Astrocyte (in vitro differentiated cells and primary cell): ENCODE measurements at places on chromosomes 11 and 22.

DNA sequence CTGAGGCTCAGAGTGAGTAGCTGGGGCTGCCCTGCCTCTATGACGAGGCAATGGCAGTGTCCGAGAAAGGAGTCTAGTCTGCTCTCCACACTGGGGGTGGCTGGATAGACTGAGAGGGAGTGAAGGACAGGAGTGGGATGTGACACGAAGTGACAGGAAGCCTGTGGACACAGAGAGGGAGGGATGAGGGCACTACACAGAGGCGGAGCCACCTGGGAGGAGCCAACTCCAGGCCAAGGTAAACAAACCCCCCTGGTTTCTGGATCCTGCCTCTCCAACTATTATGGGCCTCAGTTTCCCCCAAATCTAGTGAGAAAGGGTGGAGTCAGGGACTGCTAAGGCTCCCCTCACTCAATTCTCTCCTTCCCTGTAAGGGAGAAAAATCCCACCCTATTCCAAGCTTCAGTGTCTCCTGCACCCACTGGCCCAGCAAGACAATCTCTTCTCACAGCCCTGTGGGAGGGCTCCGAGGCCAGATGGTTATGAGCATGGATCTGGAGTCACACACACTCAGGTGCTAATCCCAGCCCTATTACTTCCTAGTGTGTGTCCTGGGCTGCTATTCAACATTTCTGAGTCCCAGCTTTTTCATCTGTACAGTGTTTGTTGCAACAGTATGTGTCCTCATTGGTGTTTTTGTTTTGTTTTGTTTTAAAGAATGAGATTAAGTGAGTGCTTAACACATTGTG, 24.9 kb downstream of the ASPHD2 start:
- no peak for DNase-seq
- peaks cover 7% of the 10 kb centered on the region for H3K36me3 ChIP-seq
- no peaks in the 10 kb centered on the region for H3K27me3 ChIP-seq
- H3K4me3 ChIP-seq = no peak overlapping the region
- no peak overlapping the region for H3K27ac ChIP-seq

- H3K4me1 ChIP-seq = no peaks in the 10 kb centered on the region
- H3K36me3 ChIP-seq = no peaks in the 10 kb centered on the region
- DNase-seq = no peak
- H3K27me3 ChIP-seq = no peaks in the 10 kb centered on the region
- H3K4me3 ChIP-seq = no peak overlapping the region
Measured at GRCh38 chr22:50316114-50317065, 8.9 kb upstream of the PLXNB2 start.

GRCh38 chr11:69075421-69076128, 26.8 kb downstream of the TPCN2 start:
- no peaks in the 10 kb centered on the region for H3K27me3 ChIP-seq
- no peaks in the 10 kb centered on the region for H3K36me3 ChIP-seq
- peaks cover 29% of the 10 kb centered on the region for H3K4me1 ChIP-seq
- peak overlapping the region; percentile 6 for H3K4me3 ChIP-seq

- H3K4me1 ChIP-seq = no peaks in the 10 kb centered on the region
- no peak for DNase-seq
- no peak overlapping the region for H3K27ac ChIP-seq
- H3K4me3 ChIP-seq = no peak overlapping the region
- no peaks in the 10 kb centered on the region for H3K36me3 ChIP-seq
Measured at GRCh38 chr11:27039873-27040272, 742 bp upstream of the BBOX1 start.

DNA sequence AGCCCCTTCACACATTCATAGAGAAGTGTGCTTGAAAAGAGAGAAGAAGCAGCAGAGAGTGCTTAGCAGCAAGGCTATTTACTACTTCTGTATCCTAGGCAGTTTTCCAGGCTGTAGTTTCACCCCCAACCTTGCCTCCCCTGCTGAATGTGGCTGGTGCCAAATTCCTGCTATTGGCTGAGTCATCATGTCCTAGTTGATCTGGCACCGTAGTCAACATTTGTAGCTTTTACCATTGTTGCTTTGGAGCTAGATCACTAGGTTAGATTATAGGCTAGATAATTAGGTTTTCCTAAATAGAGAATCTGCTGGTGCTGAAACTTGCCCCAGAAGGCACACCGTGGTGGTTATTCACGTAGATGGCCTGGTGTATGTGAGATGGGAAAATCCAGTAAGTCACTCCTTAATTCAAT, 32.7 kb downstream of the ARHGAP42 start:
- peak; percentile 87 for DNase-seq
- H3K4me1 ChIP-seq = peaks cover 14% of the 10 kb centered on the region
- H3K27me3 ChIP-seq = no peaks in the 10 kb centered on the region
- peak overlapping the region; percentile 41 for H3K27ac ChIP-seq
- no peak overlapping the region for H3K4me3 ChIP-seq

DNA sequence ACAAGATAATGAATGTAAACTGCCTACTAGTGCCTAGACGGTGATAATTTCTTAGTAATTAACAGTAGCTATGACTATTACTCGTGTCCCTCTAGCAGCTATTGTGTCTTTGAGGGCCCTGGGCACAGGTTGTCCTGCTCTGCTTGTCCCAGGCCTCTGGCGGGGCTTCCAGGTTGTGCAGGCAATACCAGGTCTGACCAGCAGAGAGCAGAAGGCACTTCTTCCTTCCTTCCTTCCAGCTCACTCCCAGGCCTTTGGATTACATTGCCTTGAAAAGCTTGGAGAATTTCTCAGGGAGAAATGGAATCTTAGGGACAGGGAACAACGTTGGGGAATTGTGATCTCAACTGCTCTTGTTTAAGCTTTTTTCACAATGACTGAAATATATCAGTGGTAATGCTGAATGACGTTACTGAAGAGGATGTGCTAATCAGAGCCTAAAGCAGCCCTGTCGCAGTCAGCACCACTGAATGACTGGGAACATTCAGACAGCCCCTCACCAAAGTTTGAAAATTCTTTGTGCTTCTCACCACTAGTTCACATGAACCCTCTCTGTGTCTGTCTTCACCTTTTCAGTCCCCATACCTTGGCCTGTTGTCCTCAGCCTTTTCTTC, 8.4 kb upstream of the CCKBR start:
- no peak overlapping the region for H3K27ac ChIP-seq
- H3K4me3 ChIP-seq = no peak overlapping the region
- no peaks in the 10 kb centered on the region for H3K36me3 ChIP-seq
- DNase-seq = peak; percentile 35
- peaks cover 6% of the 10 kb centered on the region for H3K27me3 ChIP-seq
- H3K4me1 ChIP-seq = no peaks in the 10 kb centered on the region

DNA sequence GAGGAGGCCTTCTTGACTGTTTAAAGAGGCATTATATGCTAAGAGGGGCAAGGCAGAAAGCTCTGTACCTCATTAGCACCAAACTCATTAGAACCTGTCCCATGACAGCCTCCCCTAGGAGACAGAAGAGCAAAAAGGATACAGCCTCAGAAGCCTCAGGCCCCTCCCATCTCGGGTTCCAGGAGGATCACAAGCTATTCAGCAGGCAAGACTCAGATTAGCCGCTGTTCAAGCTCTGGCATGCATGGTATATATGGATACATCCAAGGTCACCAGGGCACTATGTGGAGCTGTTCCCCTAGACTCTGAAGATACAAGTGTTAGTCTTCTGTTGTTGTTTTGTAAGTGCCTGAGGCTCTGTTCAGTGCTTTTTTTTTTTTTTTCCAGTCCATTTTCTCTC, 32.1 kb downstream of the ATXN10 start:
- no peak for DNase-seq
- no peaks in the 10 kb centered on the region for H3K27me3 ChIP-seq
- H3K36me3 ChIP-seq = peaks cover 44% of the 10 kb centered on the region
- no peak overlapping the region for H3K27ac ChIP-seq
- H3K4me3 ChIP-seq = no peak overlapping the region

DNA sequence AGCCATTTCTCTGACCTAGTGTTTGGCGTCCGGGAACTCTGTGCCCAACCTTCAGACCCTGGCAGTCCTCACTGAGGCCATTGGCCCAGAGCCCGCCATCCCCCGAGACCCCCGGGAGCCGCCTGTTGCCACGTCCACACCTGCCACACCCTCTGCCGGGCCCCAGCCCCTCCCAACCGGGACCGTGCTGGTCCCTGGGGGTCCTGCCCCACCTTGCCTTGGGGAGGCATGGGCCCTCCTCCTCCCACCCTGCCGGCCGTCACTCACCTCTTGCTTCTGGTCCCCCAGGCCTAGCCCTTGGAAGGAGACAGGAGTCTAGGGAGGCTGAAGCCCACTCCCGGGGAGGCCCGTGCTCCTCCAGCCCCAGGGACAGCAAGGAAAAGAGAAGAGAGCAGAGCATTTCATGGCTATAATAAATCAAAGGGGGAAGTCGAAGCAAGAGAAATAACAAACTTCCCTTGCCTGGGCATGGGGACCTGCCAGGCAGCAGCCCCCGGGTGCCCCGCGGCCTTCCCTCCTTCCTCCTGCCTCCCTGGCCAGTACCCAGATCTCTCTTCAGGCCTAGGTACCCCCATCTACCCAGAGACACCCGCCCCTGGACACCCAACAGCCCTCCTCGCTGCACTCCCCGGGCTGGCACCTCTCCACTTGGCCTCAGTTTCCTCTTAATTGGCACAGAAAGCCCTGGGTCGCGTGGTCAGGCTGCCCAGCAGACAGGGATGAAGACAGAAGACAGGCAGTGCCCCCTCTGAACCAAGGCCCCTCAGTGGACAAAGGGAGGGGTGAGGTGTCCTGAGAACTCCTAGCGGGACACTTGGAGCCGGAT, 13.0 kb upstream of the SLC39A13 start:
- no peaks in the 10 kb centered on the region for H3K36me3 ChIP-seq
- H3K27ac ChIP-seq = peak overlapping the region; percentile 42
- H3K4me3 ChIP-seq = no peak overlapping the region
- no peaks in the 10 kb centered on the region for H3K27me3 ChIP-seq

DNA sequence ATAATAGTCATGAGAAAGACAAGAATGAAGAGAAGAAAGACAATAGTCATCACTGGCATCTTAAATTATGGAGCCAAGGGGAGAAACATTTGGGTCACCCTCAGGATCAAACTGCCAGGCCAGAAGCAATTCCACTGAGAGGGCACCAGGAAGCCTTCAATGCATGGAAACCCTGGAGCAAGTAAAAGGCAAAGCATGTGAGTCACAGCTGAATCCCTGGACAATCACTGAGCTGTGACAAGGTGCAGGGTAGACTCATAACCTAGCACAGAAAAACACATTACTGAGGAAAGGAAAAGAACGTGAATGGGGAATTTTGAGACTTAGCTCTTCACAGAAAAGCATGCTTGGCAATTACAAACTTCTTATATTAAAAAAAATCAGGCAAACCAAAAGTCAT, 1.6 kb downstream of the KCNJ1 start:
- DNase-seq = no peak
- no peaks in the 10 kb centered on the region for H3K27me3 ChIP-seq
- no peak overlapping the region for H3K4me3 ChIP-seq
- no peaks in the 10 kb centered on the region for H3K36me3 ChIP-seq
- peaks cover 20% of the 10 kb centered on the region for H3K4me1 ChIP-seq

DNA sequence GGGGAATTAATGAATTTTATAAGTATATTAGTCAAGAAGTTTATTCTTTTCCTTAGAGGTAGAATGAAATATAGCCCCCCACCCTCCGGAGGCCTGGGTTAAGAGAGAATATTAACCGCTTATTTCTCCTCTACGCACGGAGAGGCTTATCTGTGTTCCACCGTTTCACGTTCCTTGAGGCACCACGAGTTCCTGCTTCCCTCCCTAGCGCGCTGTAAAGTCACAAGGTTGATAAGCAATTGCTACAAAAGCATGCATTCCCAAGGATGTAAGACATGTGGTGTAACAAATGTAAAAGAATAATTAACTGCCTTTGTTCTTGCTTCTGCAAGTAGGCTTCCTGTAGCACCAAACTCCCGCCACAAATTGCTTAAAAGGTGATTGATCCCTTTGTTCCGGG, 1.5 kb upstream of the ANKRD42 start:
- peak overlapping the region; percentile 99 for H3K4me3 ChIP-seq
- no peak overlapping the region for H3K27ac ChIP-seq
- peaks cover 18% of the 10 kb centered on the region for H3K36me3 ChIP-seq
- no peaks in the 10 kb centered on the region for H3K27me3 ChIP-seq
- DNase-seq = no peak

DNA sequence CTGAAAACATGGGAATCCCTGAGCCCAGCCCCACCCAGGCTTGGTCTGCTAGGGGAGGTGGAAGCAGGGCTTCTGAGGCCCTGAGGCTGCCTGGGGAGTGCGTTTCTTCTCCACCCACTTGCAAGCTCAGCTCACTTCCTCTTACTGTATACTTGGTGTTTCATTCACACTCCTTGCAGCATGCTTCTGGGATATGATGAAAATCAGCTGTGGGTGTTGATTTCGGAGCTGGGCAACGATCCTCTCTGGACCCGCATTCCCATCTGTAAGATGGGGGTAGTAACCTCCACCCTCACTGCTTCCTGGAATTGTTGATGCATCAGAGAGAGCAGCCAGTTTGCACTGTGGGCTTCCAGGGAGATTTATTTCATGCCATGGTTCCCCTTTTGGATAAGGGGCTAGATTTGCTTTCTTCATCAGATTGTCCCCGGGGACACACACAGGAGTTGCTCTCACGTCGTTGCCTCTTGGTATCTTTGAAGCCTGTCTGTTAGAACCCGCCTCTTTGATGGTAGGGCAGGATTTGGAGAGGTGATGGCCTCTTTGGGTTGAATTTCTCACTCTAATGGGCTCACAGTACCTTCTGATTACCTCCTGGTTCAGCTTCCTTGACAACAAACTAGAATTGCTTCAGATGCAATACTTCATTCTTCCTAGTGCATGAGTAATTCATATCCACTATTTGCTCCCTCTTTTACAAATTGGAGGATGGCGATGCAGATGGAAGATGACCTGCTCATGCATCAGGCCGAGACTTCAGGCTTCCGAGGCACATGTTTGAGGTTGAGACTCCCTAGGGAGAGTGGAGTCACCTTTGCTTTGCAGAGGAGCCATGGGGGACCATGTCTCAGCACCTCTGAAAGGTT, 40.4 kb downstream of the BCR start:
- H3K36me3 ChIP-seq = no peaks in the 10 kb centered on the region
- H3K4me3 ChIP-seq = no peak overlapping the region
- no peak overlapping the region for H3K27ac ChIP-seq

DNA sequence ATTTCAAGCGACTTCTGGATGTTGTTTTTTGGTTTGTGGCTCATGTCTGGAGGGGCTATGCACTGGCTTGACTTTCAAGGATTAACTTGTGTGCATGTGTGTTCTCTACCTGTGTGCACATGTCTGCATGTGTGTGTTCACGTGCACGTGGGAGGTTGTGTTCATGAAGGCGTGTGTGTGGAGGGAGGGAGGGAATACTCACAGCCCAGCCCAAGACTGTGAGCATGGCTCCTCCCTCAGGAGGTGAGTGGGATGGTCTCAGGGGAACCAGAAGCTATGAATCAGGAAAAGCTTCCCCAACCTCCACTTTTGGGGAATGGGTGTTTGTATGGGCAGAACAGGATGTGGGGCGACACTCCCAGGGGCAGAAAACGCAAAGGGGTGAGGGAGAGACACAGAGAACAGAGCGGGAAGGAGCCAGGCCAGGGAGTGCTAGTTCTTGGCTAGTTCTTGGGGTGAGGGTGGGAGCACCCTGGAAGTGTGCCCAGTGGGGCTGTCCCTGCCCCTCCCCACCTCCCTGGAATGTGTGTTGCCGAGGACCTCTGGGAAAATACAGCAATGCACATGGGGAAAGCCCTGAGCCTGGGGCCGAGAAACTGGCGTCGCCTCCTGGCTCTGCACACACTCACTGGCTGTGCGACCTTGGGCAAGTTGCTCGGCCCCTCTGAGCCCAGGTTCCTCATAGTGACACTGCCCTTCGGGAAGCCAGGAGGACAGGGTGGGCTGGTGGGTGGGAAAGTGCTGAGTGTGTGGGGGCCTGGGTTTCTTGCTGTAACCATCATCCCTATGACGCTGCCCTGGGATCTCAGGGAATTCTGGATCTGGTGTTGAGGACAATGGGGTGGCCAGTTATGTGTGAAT, 16.9 kb upstream of the ALX4 start:
- no peaks in the 10 kb centered on the region for H3K36me3 ChIP-seq
- no peaks in the 10 kb centered on the region for H3K4me1 ChIP-seq
- DNase-seq = no peak
- peaks cover 77% of the 10 kb centered on the region for H3K27me3 ChIP-seq
- H3K27ac ChIP-seq = no peak overlapping the region
